Stimulated activated CD8-positive, alpha-beta memory T cell treated with anti-CD3 and anti-CD28 coated beads, Interleukin-7, amount 100 ng/mL, for 24 hours (primary cell): ENCODE measurements at places on chromosomes 7 and 10.

DNA sequence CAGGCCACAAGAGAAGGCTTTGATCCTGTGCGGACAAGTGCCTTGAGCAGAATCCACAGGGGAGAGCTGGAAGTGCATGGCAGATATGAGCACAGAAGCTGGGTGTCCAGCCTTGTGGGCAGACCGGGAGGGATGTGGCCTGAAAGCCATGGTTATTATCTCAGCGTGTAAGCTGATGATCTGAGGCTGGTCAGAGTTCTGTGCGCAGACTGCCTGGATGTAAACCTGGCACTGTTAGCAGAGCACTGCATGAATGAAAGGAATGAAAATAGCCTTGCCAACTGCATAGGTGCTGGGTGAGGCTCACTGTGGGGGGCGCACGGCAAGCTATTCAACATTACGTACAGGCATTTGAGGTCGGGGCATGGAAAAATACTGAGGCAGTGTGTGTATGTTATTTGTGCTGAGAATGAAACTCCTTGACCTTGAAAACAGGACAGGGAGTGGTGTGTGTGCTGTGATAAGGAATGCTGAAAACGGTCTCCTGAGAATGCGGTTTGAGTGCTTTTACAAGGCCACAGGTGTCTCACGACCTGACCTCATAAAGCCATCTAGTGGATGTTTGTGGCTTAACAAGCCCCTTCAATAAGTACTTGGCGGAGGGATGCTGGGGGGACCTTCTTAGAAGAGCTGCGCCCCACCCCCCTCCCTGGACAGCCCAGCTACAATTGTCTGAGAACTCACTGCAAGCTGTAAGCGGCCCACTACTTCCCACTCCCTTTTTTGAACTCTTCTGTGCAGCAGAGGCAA is 18.7 kb downstream of the AKR1C1 start:
- no peak for DNase-seq

- no peak for DNase-seq
Measured at GRCh38 chr7:99975782-99976521, at the start of gene AZGP1. Gene AZGP1, minus strand, starts transcription at chr7:99976031. Its CDS starts 11 bp downstream, at chr7:99976020.

DNA sequence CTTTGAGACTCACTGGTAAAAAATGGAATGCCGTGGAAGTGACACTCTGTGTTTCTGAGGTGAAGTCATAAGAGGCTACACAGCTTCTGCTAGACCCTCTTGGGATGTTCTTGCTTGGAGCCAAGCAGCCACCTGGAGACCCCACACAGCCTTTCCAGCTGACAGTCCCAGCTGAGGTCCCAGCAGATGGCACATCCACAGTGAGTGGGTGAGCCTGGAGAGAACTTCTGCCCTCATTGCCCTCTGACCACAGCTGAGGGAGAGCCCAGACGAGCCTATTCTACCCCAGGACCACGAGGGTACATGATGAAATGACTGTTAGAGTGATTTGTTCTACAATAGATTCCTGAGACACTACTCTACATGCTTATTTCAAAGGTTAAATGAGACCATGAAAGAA is 44.3 kb downstream of the CXCL12 start:
- no peak for DNase-seq

- no peak for DNase-seq
Measured at GRCh38 chr10:85067955-85068354, 739.6 kb downstream of the CCSER2 start.

GRCh38 chr7:87797798-87798403 is 78.3 kb downstream of the SLC25A40 start:
- no peak for DNase-seq

GRCh38 chr10:122301055-122301810 is 30.1 kb downstream of the BTBD16 start:
- no peak for DNase-seq

DNA sequence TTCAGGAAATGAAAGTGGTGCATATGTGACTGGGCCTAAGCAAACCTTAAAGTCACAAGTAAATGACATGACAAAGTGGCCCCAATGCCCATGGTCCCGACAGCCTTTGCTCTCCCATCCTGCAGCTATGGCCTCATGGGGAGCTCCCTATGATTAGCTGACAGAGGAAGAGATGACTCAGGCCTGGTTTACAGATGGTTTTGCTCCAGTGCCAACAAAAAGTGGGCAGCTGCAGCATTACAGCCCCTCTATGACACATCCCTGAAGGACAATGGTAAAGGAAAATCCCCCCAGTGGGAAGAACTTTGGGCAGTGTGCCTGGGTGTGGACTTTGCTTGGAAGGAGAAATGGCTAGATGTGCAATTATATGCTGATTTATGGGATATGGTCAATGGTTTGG is 105.1 kb upstream of the ADCY1 start:
- DNase-seq: no peak

- DNase-seq: no peak
Measured at GRCh38 chr10:8539056-8539455, 484.6 kb downstream of the GATA3 start.

- DNase-seq: no peak
Measured at GRCh38 chr10:35564341-35564968, 40.7 kb upstream of the GJD4 start.

DNA sequence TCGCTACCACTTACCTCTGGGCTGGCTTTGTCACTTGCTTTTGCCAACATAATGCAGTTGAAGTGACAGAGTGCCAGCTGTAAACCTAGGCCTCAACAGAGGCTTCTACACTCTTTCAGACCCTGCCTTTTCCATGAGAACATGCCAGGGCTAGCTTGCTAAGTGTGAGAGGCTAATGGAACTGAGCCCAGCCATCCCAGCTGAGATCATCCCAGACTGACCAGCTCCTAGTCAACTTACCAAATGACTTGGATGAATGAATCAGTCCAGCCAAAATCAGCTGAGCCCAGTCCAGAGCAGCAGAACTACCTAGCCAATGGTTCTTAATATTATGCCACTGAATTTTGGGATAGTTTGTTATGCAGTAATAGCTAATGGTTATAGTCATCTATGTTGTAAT is 34.7 kb upstream of the MKLN1 start:
- no peak for DNase-seq

DNA sequence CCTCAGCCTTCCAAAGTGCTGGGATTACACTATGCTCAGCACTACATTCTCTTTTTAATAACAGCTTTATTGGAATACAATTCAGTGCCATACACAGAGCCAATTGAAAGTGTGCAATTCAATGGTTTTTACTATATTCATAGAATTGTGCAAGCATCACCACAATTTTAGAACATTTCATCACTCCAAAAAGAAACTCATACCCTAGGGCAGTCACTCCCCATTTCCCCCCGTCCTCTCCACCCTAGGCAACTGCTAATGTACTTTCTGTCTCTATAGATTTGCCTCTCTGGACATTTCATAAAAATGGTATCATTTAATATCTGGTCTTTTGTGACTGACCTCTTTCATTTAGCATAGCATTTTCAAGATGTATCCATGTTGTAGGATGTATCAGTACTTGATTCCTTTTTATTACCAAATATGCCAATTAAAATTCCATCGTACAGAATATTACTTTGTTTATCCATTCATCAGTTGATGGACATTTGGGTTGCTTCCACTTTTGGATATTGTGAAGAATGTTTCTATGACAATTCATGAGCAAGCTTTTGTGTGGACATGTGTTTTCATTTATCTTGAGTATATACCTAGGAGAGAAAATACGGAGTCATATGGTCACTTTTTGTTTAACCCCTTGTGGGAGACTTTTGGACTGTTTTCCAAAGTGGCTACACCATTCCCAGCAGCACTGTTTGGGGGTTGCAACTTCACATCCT is 6.3 kb upstream of the XPNPEP1 start:
- no peak for DNase-seq

DNA sequence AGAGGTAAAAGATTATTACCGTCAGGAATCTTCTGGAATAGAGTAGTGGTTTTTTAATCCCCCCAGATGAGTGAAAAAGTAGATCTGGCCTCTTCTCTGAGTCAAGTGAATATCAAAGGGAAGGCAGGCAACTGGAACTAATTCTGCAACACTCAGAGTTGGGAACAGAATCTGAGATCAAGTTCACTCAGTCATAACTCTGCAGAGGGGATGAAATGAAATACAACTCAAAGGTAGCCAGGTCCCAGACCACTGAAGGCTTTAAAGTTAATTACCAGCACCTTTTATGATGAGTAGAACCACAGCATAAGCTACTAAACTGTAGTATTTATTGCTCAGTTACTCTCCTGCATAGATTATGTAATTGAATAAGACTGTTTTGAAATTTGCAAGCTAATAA is 455.6 kb upstream of the AKR1E2 start:
- no peak for DNase-seq

GRCh38 chr10:43885842-43886241 is 237.2 kb upstream of the ZNF32 start:
- DNase-seq: no peak

DNA sequence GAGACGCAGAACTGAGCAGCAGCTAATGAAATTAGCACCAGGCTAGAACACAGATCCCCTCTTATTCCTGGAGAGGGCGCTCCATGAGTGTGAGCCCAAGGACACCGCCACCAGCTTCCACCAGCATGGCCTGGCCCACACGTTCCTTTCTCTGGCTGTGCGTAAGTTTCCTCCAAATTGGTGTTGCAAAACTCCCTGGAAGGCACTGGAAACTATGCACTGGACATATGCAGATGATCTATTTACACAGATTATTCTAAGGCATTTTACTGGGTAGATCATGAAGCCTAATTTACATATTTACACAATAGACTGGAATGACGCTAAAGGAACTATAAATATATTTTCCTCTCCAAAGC is 455.6 kb upstream of the FOXK1 start:
- DNase-seq: no peak

- no peak for DNase-seq
Measured at GRCh38 chr10:778626-779330, 89.3 kb upstream of the DIP2C start.

- no peak for DNase-seq
Measured at GRCh38 chr7:26625286-26625685, 239.1 kb downstream of the SKAP2 start.

GRCh38 chr10:78407009-78407711 is 373.5 kb downstream of the RPS24 start:
- DNase-seq: peak; percentile 35

DNA sequence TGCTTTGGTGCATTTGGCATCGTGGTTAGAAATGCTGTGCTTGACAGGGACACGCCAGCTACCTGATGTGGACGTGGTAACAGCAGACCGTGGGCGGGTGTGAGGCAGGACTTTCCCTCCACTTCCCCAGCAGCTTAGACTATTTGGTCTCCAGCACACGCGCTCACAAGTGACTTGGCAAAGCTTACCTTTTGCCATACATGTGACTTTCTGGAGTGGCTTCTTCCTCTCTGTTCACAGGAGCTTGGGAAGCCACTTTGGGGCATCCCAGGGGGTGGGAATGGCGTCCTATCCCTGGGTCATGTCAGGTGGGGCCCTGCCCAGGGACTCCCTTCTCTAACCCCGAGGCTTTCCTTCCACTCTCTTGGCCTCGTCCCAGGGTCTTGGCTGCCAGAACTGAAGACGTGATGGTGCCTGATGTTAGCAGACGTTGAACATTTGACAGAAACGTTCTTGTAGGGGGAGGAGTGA is 228.7 kb upstream of the KLF6 start:
- no peak for DNase-seq

- no peak for DNase-seq
Measured at GRCh38 chr7:156829669-156830336, 63.2 kb downstream of the LMBR1 start.

GRCh38 chr7:158044482-158044823 is 543.2 kb downstream of the PTPRN2 start:
- no peak for DNase-seq

GRCh38 chr7:96778263-96778662 is 68.6 kb upstream of the SEM1 start:
- no peak for DNase-seq

DNA sequence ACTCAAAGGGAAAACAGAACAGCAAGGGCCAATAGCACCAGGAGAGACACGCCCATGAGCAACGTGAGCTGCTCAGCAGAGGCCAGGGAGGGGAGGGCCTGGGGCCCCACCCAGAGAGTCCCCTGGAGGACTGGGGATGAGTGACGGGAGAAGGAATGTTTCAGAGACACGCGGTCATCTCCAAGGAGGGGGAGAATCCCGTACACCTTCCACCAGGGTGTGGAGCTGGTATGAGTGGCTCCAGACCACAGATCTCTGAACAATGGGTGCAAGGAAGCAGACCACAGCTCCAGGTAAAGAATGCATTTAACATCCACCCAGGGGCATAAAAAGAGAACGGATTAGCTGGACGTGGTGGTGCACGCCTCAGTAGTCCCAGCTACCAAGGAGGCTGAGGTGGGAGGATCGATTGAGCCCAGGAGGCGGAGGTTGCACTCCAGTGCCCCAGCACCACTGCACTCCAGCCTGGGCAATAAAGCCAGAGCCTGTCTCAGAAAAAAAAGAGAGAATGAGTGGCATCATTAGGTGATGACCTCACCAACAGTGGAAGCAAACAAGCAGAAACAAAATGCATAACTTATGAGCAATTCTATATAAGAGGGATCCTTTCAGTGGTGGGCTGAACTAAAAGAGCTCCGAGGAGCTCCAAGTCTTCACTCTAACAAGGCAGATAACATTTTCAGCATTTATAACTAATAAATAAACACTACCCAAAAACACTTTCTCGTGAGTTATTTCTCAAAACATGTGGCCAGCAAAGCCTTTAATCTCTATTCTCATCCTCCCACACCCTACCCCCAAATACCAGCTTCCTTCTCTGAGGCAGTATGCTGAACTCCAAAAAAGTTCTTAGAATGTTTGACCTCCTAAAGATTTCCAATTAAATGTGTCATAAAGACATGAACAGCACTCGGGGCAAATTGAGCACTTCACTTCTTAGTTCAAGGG is 12.5 kb downstream of the PSAP start:
- no peak for DNase-seq

DNA sequence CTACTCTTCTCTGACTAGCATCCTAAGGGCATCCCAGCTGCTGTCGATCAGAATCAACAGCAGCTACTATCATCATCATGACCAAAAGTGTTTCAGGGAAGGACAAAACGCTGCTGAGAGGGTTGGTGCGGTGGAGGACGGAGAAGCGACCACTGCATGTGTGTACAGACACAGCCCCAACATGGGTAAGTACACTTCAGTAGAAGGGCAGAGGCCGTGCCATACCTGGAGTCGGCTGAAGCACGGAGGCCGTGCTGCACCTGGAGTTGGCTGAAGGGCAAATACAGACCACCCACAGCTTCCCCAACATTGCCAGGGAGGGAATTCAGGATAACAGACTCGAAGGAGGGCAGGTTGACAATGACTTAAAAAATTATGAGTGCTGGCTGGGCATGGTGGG is 67.8 kb upstream of the CYTH3 start:
- no peak for DNase-seq

- DNase-seq: no peak
Measured at GRCh38 chr7:41828911-41829310, 126.0 kb upstream of the INHBA start.

- DNase-seq: no peak
Measured at GRCh38 chr10:112139176-112139575, 44.4 kb downstream of the GPAM start.

DNA sequence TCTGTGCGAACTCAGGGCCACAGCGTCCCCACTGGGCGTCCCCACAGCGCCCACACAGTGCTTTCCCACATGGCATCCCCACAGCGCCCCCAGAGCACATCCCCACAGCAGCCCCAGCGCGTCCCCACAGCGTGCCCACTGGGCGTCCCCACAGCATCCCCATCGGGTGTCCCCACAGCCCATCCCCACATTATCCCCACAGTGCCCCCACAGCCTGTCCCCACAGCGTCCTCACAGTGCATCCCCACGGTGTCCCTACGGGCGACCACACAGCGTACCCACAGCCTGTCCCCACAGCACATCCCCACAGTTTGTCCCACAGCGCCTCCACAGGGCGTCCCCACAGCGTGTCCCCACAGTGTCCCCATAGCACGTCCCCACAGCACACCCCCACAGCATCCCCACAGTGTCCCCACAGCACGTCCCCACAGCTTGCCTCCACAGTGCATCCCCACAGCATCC is 131.6 kb downstream of the ACTR3B start:
- DNase-seq: no peak

GRCh38 chr10:60714233-60714632 is 64.0 kb upstream of the CDK1 start:
- DNase-seq: no peak
